ENCODE measurements at places on chromosomes 3 and 15.

DNA sequence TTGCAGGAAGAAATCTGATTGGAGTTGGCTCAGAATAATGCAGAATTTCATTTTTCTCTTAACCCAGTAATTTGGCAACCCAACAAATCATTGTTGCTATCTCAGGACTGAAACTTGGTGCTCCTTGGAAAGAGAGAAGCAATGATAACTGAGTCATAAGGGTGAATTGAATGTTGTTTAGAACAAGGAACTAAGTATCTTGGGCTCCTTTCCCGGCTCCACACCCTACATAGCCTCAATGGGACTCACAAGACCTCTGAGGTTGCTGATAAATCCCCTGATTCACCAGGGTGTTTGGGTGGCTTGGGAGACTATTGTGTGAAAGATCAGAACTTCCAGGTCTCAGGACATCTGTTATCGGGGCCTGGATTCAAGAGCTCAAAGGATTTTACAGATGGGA is 7.8 kb upstream of the RAB8B start:
- DNase-seq, result no peak

GRCh38 chr15:81097116-81097889 is 36.8 kb upstream of the CFAP161 start:
- DNase-seq, result no peak

DNA sequence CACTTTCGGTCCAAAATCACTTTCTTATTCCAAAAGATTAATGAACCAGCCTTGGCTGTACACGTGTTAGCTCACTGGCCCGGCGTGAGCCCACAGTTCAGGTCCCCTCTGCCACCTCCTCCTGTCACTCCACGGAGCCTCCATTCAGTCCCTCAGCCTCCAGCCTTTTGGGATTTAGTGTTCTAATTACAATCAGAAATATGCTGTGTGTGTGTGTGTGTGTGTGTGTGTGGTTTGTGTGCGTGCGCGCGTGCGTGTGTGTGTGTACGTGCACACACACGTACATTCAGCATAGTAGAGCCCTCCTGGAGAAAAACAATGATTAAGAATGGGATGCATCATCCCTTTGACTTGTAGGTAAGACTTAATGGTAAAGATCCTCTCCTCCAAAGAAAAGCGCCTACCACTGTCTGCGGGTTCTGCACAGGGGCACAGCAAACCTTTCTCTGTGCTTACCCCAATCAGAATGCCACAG is 801 bp downstream of the CA12 start:
- no peak for DNase-seq

- DNase-seq, result no peak
Measured at GRCh38 chr3:137789236-137789635, 25.1 kb downstream of the SOX14 start.

- DNase-seq, result no peak
Measured at GRCh38 chr3:56864090-56864489, 62.3 kb upstream of the ARHGEF3 start.

DNA sequence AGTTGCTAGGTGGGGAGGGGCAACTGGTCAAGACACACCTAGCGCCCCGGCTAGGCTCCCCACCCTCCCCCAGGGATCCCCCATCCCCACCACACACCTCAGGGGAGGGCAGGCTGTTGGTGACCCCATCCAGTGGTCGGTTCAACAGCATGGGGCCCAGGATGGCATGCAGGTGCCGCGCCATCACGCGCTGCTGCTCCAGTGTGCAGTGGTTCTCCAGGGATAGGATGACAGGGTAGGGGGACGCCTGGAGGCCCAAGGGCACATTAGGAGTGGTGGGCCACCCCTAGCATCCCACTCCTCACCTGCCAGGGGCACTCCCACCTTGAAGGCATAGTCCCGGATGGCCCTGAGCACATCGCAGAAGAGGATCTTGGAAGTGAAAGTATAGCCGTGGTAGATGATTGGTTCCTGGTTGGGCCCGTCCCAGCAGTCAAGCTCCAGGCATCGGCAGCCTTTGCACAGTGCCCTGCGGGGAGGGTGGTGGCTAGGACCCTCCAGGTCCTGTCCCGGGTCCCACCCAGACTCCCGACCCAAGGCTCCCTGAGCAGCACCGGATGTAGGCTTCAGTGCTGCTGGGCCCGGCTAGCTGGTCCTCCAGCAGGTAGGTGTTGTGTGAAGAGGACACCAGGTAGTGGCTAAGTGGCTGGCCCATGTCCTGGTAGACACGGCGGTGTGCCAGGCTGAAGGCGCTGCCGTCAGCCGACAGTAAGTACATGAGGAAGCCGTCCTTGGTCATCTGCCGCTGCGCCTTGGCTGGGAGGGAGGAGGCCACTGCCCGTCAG is 19.4 kb downstream of the VILL start:
- no peak for DNase-seq

- DNase-seq, result no peak
Measured at GRCh38 chr3:62525281-62525680, 151.9 kb upstream of the FEZF2 start.

DNA sequence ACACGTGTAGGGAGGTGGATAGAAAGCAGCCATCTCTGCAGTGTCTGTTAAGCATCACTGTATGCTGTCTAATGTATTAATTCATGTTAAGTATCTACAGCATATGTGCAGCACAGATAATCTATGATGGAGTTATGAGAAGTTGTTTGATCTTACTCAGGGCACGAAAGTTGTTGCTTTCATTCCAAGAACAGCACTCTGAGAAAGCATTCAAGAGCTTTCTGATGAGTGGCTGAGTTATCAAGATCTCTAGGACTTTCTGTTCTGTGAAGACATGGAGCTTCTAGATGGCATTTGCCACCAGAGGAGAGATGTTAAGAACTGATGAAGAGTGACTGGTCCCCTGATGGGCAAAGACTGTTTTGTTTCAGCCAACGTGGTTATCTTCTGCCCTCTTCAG is 22.6 kb upstream of the TPRG1 start:
- no peak for DNase-seq

- no peak for DNase-seq
Measured at GRCh38 chr3:13202744-13203397, 129.6 kb upstream of the IQSEC1 start.

- no peak for DNase-seq
Measured at GRCh38 chr15:50865515-50866353, 42.7 kb upstream of the AP4E1 start.

GRCh38 chr3:187242900-187243299 is 45.6 kb downstream of the RTP1 start:
- DNase-seq, result no peak

DNA sequence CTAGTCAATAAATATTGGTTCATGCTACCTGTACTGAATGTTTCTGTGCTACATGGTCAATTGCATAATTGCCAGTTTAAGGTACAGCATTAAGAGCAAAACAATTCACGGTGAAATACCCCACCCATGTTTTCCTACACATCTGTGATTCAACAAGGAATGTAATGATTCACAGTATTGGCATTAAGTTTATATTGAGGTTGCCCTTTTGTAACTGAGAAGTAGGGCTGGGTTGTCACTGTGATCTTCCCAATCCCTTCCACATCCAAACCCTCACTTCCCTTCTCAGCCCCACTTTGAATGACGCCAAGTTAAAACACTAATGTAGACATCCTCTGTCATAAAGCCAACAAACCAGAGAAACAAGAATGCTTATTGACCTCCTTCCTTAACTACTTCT is 112.0 kb upstream of the TJP1 start:
- no peak for DNase-seq

GRCh38 chr3:185781759-185782158 is 43.1 kb downstream of the IGF2BP2 start:
- no peak for DNase-seq

GRCh38 chr3:68256635-68257223 is 602.3 kb upstream of the SUCLG2 start:
- no peak for DNase-seq

DNA sequence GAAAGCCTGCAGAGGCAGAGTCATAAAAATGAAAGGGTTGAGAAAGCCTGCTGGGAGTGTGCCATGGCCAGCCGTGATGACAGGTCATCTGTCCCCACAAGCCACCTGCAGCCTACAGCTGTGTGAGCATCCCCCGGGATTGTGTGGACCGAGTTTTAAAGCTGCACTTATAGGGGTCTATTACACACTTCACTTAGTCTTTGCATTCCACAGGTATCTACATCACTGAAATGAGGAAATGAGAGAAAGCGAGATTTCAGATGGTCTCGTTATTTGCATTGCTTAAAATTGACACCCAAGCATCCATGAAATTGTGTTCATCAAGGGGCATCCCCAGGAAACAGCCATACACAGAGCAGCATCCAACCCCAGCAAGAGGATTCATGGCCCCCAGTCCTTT is 137.6 kb upstream of the TRIM42 start:
- DNase-seq, result no peak

DNA sequence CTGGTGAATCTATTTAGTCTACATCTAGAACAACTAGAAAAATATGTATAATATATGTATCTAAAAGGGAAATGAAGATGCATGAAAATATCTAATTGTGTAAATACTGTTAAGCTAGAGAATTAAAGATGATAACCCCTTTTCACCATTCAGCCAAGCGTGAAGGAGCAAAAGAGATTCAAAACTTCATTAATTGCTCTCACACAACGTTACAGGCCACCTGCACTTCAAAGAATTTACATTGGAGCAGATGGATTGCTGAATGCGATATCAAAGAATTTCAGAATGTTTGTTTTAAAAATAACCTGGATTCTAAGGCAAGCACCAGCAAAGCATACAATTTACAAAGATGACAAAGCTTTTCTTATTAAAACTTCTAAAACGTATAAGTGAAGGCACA is 243.2 kb downstream of the ROBO2 start:
- no peak for DNase-seq

DNA sequence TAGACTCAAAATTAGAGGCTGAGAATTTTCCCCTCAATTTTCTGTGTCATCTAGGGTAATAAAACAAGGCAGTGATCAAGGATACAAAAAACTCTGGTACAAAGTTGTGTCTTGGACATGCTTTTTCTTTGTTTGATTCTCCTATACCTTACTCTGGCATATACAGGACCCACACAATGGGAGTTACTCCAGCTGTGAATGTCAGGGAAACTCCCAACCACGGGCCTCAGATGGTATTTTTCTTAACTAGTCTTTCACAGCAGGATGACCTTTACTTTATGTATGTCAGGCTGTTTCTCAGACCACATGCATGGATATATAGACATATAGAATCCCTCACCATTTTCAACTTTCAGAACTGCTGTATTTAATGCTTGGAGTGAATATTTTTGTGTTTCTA is 41.3 kb downstream of the FEZF2 start:
- DNase-seq, result no peak

DNA sequence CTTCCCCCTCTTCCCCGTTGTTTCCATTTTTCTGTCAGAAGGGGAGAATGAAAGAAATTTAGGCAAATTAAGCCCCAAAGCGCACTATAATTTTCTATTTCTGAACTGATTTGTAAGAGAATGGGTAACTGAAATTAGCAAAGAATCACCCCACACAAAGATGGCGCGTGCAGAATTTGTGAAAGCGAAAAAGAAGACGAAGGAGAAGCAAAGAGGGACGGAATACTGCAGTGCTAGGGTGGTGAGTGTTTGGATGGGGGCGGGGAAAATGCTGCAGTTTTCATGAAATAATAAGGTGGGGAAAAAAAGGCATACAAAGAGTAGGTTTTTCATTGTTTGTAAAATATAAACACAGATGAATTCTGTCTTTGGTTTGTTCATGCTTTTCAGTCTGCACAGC is 4.6 kb upstream of the CTNNB1 start:
- DNase-seq, result no peak

DNA sequence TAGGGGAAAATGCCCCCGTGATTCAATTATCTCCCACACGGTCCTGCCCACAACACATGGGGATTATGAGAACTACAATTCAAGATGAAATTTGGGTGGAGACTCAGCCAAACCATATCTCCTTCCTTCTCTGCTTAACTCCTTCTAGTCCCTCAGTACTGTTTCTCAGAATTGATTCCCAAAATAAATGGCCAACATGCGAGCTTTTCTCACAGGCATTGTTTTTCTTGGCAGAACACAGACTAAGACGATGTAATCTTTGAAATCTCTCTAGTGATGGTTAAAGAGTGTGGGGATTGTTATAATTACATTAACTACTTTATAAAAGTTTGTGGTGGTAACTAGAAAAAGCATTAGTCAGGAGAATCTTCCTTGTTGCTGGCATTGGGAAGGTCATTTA is 366.5 kb downstream of the LPP start:
- no peak for DNase-seq

DNA sequence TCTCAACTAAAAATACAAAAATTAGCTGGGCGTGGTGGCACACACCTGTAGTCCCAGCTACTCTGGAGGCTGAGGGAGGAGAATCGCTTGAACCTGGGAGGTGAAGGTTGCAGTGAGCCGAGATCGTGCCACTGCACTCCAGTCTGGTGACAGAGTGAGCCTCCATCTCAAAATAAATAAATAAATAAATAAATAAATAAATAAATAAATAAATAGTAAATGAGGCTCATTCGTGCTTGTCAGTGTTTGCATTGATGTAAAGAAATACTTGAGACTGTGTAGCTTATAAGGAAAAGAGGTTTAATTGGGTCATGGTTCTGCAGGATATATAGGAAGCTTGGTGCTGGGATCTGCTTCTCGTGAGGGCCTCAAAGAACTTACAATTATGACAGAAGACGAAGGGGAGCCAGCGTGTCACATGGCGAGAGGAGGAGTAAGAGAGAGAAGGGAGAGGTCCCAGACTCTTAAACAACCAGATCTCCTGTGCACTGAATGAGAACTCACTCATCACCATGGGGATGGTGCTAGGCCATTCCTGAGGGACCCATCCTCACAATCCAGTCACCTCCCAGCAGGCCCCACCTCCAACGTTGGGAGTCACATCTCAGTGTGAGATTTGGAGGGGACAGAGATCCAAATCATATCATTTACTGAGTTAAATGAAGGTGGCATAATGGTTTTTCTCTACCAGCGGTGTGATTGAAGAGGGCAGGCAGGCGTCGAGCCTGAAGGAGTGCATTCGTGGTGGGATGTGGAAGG is 104.5 kb downstream of the FNDC3B start:
- no peak for DNase-seq

DNA sequence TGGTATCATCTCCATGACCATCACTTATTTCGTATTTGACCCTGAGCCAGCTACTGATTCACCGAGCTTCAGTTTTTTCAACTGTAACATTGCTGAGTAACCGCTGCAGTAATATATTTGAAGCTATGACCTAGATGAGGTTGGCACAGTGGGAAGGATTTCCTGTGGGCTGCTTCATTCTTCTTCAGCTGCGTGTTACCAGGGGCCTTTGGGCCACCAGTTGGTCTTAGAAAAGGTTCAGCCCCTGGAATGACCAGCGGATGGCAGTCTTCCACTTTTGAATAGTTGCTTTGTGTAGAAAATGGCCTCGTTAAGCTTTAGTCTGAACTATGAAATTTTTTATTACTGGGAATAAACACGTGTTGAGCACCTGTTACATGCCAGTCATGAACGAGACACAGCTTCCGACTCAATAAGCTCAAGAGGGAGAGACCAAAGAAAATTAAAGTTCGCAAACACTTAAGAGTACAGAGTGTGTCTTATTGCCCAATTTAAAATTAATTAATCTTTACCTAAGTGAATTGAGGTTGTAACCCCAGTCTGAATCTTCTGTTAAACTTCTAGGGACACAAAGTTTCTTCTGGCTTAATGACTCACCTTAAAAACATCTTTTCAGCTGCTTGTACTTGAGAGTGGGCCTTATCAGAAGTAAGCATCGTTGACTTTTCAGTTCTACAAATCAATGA is 57.6 kb upstream of the NR2E3 start:
- no peak for DNase-seq

GRCh38 chr15:34883042-34883441 is 86.5 kb downstream of the AQR start:
- no peak for DNase-seq

- no peak for DNase-seq
Measured at GRCh38 chr3:5191555-5192304, 4.2 kb downstream of the EDEM1 start.

- no peak for DNase-seq
Measured at GRCh38 chr3:11956781-11957180, 47.4 kb upstream of the SYN2 start.

GRCh38 chr15:70742928-70743327 is 20.4 kb downstream of the UACA start:
- DNase-seq, result no peak

All from KG1 (cell line).